Stimulated activated CD8-positive, alpha-beta memory T cell treated with anti-CD3 and anti-CD28 coated beads, Interleukin-7, amount 100 ng/mL, for 4 hours (primary cell): ENCODE measurements at places on chromosomes 1 and 21.

GRCh38 chr1:225941187-225941941, at the start of gene LEFTY2:
TSS of gene LEFTY2 (minus strand) at chr1:225941220. CDS start at chr1:225941140, 80 bp downstream.
- DNase-seq: no peak

GRCh38 chr1:24639881-24640280, 3.2 kb upstream of the SRRM1 start:
- no peak for DNase-seq

DNA sequence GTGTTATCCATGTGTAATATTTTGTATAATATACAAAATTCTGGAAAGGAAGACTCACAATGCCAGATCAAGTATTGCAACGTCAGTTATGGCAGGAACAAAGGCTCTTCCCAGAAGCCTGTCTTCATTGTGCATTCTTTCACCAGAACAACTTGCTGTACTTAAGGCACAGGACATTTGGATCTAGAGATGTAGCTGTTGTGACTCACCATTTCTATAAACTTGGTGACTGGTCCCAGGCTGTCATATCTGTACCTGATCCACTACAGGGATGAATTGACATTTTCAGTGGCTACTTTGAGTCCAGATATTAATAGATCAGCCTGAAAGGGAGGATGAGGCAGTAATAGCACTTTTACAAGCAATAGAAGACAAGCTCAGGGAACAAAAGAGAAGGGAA, 299.8 kb downstream of the DISC1 start:
- no peak for DNase-seq

DNA sequence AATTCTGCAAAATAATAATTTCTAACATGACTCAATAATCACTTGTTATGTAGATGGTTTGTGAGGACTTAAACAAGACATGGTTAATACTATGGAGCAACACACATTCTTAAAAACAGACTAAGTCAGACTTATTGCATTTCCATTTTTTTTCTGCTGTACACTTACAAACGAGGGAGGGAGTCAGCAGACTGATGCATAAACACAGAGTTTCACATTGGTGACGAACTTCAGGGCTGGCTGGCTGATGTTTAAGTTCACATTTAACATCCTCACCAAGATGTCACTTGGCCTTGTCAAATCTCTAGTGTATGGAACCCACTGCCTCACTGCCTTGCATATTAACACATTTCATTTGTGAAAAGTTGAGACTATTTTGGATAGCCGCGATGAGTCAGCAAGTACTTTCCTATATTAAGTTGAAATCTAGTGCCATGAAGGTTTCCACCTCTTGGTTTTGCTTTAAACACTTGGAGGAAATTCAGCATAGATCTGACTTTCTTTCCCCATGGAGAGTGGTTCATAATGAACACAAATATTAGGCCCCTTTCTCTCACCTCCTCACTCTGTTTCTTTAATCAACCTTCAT, 337.5 kb upstream of the RUNX1 start:
- no peak for DNase-seq

DNA sequence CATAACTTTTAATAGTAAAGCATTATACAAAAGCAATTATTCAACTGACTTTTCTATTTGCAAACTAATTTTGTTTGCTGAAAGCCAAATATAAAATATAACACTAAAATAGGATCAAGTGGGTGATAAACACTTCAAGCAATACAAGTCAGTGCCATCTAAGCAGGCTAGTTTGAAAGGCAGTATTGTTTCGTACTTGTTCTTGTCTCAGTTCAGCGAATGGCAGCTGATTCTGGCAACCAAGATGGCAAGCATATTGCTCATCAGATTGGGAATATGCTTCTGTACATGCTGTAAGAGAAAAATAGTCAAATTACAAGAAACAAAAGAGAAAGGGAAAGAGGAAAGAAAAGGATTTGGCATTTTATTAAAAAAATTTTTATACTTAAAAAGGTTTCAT, 7.5 kb downstream of the TMEM59 start:
- DNase-seq: no peak

DNA sequence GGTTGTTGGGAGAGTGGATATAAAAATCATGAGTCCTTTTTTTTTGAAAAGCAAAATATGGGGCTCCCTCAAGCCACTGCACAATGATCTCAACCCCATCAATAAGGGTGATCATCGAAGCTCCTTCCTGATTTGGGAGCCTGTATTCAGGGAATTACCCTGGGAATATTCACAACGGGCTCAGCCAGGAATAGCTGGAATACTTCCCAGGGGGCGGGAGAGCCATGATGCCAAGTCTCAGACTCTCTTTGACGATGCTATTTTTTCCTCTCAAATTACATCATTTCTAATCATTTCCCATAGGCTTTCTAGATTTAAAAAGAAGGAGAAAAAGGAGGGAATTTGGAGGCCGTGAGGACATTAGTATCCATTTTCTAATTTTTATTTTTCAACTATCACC, 18.4 kb downstream of the OLIG1 start:
- no peak for DNase-seq
